ENCODE measurements at places on chromosomes 6 and 20.

DNA sequence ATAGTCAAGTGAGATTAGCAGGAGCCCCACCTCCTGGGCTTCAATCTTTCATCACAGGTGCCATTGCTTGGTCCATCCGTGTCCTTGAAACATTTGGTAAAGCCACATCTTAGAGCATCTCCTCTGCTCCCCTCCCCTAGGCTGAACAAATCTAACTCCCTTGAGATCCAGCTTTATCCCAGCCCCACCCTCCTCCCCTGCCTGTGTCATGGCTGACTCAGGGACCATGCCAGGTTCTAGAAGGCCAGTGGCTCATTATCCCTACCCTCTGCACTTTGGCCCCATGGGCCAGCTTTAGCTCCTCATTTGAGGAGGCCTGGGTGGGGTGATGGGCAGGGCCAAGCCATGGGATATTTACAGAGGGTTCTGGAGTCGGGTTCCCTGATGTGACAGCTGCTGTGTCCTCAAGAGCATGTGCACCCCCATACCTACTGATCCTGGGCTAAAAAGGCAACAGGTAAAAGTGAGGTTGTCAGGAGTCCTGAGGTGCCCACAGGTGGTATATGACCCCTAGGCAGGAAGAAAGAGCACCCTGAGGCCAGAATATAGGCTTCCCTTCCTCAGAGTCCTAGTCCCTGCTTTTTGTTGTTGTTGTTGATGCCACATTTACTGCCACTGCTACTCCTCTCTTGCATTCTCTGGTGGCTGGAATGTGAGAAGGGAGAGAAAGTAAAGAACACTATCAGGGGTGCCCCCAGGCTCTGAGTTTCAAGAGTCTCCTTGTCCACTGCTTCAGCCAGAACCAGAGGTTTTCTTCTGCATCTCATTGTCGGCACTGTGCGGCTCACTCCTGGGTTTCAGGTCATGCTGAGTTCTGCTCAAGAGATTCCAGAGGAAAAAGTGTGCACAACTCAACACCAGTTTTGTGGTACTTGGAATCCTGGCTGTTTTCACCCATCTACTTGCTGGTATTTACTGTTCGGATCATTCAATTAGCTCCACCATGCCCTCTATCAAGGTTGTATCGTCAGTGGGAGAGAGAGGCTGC is 228.4 kb downstream of the LRFN2 start:
- DNase-seq = no peak

DNA sequence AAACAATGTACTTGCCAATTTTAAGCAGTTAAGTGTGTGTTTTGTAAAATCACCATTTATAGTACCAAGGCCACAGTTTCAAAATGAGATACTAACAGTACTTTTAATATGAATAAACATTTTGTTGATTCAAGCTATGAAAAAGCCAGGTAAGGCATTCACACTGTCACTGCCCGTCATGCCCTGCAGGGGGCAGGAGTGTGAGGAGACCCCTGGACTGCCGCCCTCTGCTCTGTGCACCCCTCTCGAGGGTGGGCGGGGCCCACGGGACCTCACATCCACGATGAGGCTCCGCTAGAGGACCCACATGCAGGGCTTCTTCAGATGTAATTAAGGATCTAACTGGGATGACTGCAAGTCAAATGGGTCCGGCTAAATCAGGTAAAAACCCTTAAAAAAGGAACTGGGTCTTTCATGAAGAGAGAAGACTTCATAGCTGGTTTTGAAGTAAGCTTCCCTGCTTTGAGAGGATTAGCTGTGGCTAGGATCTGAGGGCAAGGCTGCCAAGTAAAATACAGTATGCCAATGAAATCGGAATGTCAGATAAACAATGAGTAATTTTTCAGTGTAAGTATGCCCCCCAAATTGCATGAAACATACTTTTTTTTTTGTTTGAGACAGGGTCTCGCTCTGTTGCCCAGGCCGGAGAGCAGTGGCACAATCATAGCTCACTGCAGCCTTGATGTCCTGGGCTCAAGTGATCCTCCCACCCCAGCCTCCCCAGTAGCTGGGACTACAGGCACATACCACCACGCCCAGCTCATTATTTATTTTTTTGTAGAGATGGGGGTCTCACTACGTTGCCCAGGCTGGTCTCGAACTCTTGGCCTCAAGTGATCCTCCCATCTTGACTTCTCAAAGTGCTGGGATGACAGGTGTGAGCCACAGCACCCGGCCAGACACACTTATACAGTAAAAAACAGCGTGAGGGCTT is 18.7 kb downstream of the DIDO1 start:
- no peak for DNase-seq

GRCh38 chr6:42618105-42618504 is 54.3 kb downstream of the UBR2 start:
- DNase-seq = no peak

- DNase-seq = no peak
Observed at GRCh38 chr20:46128310-46129151, 10.4 kb downstream of the CD40 start.

DNA sequence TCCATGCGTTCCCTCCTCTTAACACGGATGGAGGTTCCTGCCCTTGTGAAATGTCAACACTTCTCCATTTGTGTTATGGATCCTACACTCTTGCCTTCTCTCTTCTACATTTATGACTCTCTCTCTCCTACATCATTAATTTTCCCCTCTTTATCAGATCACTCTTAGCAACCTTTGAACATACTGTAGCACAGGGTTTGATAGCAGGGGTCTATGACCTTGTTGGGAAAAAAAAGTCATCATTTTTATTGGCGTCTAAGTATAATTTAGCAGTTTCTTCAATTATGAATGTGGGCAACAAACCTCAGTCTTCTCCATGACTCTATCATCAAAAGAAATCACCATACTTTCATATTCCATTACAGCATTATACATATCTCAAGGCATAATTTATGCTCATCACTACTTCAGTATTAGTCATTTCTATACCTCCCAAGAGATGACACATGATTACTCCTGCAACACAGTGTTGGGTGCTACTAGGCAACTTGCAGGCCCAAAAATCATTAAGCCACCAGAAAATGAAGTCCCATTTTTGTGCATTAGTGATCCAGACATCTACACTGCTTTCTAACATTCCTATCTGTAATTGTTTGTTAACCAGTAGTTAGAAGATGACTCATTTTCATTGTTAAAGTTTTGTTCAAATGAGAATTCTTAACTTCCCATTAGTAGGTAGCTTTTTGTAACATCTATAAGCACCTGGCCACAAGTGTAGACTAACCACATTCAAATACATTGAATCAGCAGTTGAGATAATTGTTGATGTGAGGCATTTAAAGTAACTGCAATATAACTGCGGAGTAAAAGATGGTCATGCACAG is 9.5 kb downstream of the CYP39A1 start:
- DNase-seq = no peak

GRCh38 chr6:30837870-30838269 is 46.4 kb upstream of the DDR1 start:
- DNase-seq = no peak

- DNase-seq = no peak
Observed at GRCh38 chr20:49478754-49479689, 3.4 kb downstream of the KCNB1 start.

DNA sequence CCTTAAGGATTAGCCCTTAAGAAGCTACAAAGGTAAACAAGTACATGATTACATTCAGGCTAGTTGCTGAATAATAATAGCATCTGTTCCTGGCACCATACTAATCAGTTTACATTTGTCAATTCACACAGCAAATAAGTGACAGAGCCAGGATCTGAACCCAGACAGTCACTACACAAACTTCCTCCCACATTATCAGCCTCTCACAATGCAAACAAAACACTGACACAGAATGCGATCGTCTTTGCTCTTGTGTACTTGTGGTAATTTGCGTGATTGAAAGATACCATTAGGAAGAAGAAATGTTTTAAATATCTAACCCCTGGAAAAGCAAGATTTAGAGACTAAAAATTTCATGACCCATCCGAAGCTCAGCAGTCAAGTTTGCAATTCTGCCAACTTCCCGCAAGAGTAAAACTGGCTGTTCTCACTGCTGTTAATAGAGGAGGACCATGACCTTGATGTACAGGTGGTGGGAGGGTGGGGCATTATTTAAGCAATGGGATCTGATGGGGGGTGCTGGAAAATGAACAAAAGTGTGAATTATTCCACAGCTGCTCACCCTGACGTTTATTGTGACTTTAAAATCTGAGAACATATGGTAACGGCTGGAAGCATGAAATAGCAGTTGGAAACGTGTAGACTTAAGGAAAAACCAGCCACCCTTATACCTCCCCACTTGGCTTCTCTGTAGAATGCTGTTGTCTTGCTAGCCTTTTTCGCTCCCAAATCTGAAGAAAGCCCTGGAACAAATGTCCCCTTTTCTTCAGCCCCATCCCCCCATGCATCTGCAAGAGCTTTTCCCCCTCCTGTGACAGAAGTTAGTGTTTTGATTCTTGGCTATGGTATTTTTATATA is 95.3 kb upstream of the ARMC2 start:
- DNase-seq = no peak

GRCh38 chr6:90940812-90941481 is 354.1 kb upstream of the MAP3K7 start:
- DNase-seq = no peak

DNA sequence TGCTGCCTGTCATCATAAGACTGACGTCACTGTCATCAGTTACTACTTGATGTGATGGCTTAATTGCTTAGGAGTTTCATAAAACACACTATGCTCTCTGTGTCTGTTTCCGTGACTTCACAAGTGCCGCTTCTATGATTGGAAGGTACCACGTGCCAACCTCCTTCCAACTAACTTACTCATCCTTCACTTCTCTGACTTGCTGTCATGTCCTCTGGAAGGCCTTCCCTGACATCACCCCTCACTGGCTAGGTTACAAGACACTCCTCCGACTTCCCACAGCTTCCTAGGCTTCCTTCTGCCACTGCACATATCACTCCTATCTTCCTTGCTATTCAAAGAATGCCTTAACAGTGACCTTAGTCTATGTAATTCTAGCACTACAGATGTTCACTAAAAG is 20.4 kb downstream of the SERINC3 start:
- DNase-seq = no peak

- DNase-seq = no peak
Observed at GRCh38 chr6:49233483-49233882, 229.6 kb downstream of the MMUT start.

DNA sequence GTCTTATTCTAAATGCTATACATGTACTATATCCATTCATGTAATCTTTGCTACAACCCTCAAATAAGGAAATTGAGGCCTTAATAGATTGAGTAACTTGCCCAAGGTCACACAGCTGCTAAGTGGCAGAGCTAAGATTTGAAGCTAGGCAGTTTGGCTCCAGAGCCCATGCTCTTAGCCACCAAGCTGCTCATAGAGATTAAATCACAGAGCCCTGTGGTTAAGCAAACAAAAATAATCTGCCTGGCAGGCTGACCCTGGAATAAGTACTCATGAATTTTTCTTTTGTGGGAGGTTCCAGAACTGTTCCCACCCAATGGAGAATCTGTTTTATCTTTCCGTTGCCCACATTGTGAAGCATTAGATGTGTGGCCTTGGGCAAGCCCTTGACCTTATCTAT is 7.4 kb downstream of the AAR2 start:
- no peak for DNase-seq

DNA sequence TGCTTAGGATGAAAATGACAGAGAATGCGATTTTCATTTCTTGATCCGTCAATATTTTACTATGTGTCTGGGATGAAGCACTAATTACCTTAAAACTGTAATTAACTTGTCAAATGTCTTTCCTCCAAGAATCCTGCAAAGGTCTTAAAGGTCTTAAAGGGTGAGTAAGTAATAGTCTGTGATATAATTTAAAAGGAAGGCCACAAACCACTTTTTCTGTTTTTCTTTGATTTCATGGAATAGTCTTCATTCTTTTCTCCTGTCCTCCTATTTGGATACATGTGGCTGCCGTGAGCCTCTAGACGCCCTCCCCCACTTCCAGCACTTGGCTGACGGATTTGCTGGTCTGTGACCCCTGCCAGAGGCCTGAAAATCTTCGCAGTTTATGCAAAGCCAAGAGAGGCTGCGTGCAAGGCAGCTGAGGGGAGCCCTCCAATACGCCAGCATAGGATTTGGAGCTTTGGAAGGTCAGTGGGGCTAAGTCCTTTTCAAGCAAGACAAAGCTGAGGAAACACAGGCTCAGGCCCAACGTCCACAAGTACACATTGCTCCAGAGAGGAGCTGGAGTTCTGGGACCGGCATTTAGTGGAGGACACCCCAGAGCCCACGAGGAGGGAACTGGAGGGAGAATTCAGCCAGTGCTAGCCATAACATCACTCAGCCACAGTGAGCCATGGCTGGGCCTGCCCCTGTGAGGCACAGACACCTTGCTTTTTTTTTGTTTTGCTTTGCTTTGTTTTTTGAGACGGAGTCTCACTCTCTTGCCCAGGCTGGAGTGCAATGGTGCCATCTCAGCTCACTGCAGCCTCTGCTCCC is 382.6 kb downstream of the SMOC2 start:
- no peak for DNase-seq

DNA sequence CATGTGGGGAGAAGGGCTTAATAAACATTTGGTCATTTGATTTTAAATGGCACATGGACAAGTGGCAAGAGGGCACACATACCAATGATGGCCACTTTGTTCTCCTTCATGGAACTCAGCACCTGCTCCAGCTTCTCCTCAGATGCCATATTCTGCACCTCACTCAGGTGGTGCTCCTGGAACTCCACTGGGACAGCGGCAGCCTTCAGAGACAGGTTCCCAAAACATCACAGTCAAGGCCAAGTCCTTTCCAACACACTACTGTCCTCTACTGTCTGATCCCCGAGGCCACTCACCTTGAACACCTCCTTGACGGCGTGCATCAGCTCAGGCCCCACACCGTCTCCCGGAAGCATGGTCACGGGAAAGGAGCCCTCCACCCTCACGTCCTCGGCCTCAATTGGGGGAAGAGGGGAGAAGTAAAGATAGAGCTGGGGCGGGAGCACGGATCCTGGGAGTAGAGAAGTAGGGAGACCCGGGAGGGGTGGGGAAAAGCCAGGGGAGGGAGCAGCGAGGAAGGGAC is 591 bp downstream of the IDH3B start:
- no peak for DNase-seq

GRCh38 chr6:74557236-74557635 is 648.6 kb downstream of the COL12A1 start:
- no peak for DNase-seq

GRCh38 chr6:37218061-37218460 is 39.5 kb upstream of the TBC1D22B start:
- no peak for DNase-seq

GRCh38 chr20:61135968-61136367 is 116.1 kb upstream of the CDH4 start:
- no peak for DNase-seq

DNA sequence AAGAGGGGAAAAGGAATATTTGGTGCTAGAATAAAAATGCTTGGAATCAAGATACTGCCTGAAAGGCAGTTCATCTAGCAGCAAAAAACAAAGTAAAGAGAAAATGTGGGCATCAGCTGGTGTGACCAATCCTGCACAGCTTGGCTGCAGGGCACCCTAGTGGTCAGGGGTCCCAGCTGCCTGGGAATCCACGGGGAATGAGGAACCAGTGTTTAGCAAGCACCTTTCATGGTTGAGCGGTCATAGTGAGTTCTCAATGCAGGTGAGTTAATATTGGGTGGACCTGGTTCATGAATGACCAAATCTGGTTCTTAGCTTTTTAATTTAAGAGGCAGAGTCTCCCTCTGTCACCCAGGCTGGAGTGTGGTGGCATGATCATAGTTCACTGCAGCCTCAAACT is 53.3 kb downstream of the CAP2 start:
- no peak for DNase-seq

- DNase-seq = no peak
Observed at GRCh38 chr6:53924277-53924676, 129.5 kb downstream of the LRRC1 start.

GRCh38 chr6:74741646-74742045 is 464.2 kb downstream of the COL12A1 start:
- DNase-seq = no peak

- DNase-seq = no peak
Observed at GRCh38 chr6:27280064-27280539, 32.0 kb downstream of the POM121L2 start.

GRCh38 chr6:21987501-21987957 is 309.3 kb downstream of the PRL start:
- DNase-seq = peak; percentile 80
